Nasal cavity respiratory epithelium epithelial cell of viscerocranial mucosa (primary cell): ENCODE measurements at places on chromosomes 13 and 19. TPM values are rescaled to one million over a fixed set of nuclear protein-coding genes. Genes with fewer than 3 reads are reported as not detected.

Gene MBD3L3
- not detected in 2 replicates for total RNA-seq

Gene FCER2
- total RNA-seq: not detected in 2 replicates

Gene APOC1
- total RNA-seq: 0.43 TPM in 1 of 2 replicates, not detected in the other

Gene PSG6
- total RNA-seq: not detected in 2 replicates

Gene TLE2
- total RNA-seq: 0.34 and 3.9 TPM in 2 replicates

Gene CLEC11A
- total RNA-seq: under 0.01 and 0.07 TPM in 2 replicates

Gene PCDH20
- total RNA-seq: under 0.01 and 0.07 TPM in 2 replicates

Gene SBK2
- total RNA-seq: not detected in 2 replicates

Gene ZGLP1
- 0.34 and 0.85 TPM in 2 replicates for total RNA-seq
